ENCODE measurements at places on chromosomes 2 and 18.

GRCh38 chr2:23776021-23776420 is 150.9 kb downstream of the ATAD2B start:
- no peak for DNase-seq

DNA sequence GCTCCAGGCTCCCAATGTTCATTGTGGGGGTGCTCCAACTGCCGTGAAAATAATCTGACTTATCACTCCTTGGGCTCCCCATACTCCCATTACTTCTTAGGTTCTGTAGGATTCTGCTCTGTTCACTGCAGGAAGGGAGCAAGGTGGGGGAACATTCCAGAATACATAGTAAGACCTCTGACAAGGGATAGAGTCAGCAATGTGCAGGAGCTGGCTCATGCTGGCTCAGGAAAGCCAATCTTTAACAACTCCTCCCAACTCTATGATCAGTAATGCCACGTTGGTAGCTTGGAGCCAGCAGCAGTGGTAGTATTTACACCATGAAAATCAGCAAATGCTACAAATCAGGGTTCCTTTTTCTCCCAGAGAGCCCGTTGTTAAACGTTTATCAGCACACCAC is 44.4 kb downstream of the FECH start:
- no peak for DNase-seq

DNA sequence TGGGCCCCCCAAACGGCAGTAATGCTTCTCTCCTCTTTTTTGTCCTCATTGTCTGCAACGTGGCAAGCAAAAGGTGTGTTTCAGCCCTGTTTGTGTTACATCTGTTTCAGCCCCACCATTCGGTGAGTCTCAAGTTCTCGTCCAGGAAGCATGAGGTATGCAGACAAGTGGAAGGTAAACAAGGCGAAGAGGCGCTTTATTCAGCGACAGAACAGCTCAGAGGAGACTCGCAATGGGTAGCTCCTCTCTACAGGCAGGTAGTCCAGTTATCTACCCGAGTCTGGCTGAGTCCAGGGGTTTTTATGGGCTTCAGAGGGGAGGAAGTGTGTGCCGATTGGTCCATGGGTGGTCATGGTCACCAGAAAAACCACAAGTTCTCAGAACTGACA is 733.4 kb upstream of the CDH7 start:
- no peak for DNase-seq

- DNase-seq = no peak
Measured at GRCh38 chr2:129400826-129401225, 578.6 kb upstream of the RAB6C start.

DNA sequence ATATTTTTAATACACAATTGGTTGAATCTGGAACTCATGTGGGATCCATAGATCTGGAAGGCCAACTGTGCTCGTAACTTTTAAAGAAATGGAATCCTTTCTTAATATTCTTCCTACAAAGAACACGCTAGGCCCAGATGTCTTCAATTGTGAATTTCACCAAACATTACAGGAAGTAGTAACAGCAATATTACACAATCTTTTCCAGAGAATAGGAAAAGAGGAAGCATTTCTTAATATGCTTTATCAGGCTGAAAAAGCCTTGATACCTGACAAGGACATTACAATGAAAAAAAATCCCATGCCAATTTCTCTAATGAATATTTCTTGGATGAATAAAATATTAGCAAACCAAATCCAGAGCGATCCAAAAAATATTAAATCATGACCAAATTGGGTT is 80.3 kb upstream of the HAAO start:
- DNase-seq = no peak

GRCh38 chr18:57846258-57846657 is 43.1 kb upstream of the ATP8B1 start:
- no peak for DNase-seq

GRCh38 chr2:205564346-205565141 is 117.8 kb upstream of the NRP2 start:
- DNase-seq = no peak

GRCh38 chr2:54149638-54150441 is 34.4 kb downstream of the ACYP2 start:
- DNase-seq = no peak
